Activated naive CD8-positive, alpha-beta T cell treated with anti-CD3 and anti-CD28 coated beads, Interleukin-2, amount 10 ng/mL, durations not matched to agents 7 days and 5 days (primary cell): ENCODE measurements at places on chromosomes 2 and 18. TPM values are rescaled to one million over a fixed set of nuclear protein-coding genes. Genes with fewer than 3 reads are reported as not detected.

Gene PTPN2
- 64.9 TPM for total RNA-seq

Gene C1QL2
- not detected for total RNA-seq

Gene FNDC4
- total RNA-seq: not detected

Gene PDE11A
- total RNA-seq: not detected

Gene KCNG3
- 0.11 TPM for total RNA-seq

Gene SH3BP4
- not detected for total RNA-seq

Gene COL3A1
- not detected for total RNA-seq

Gene MSGN1
- not detected for total RNA-seq

Gene TUBA3E
- not detected for total RNA-seq

Gene KIF1A
- 2.3 TPM for total RNA-seq
